ENCODE measurements at places on chromosomes 11 and 22. TPM values are rescaled to one million over a fixed set of nuclear protein-coding genes. Genes with fewer than 3 reads are reported as not detected.

GRCh38 chr11:69010964-69011623 is 2.0 kb downstream of the MRGPRF start:
- H3K27ac ChIP-seq = peak overlapping the region; percentile 27
- no peaks in the 10 kb centered on the region for H3K36me3 ChIP-seq
- DNase-seq = peak; percentile 85
- no peaks in the 10 kb centered on the region for H3K27me3 ChIP-seq
- peaks cover 70% of the 10 kb centered on the region for H3K4me1 ChIP-seq

GRCh38 chr22:22721681-22722354 is 77.4 kb downstream of the GGTLC2 start:
- no peaks in the 10 kb centered on the region for H3K36me3 ChIP-seq
- DNase-seq = no peak
- no peak overlapping the region for H3K27ac ChIP-seq
- no peaks in the 10 kb centered on the region for H3K4me1 ChIP-seq

DNA sequence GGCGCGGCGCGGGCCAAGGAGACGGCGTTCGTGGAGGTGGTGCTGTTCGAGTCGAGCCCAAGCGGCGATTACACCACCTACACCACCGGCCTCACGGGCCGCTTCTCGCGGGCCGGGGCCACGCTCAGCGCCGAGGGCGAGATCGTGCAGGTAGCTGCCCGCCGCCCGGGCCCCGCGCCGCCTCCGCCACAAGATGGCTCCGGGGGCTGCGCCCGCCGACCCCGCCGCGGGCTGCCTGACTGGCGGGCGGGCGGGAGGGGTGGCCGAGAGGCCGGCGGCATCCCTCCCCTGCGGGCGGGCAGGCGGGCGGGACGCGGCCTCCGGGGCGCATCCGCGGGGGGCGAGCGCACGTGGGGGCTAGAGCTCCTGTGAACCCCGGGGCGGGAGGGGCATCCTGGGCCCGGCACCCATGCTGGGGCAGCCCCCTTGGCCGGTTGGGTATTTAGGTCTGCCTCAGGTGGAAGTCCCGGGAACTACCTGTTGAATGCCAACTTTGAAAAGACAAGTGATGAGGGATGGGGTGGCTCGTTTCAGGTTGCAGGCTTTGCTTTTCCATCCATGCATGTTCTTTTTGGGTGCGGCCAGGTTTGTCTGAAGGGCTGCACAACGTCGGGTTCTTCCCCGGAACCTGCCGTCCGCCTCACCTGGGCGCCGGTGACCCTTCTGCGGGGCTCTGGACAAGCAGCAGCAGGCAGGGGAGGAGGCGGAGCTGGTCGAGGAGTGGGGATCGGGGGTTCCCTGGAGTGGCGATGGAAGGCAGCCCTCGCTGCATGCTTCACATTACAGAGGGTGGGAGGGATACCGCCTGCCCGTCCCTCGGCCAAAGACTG is 760 bp downstream of the ZNRF3 start:
- H3K27me3 ChIP-seq = peaks cover 3% of the 10 kb centered on the region
- no peak for DNase-seq
- H3K27ac ChIP-seq = no peak overlapping the region

GRCh38 chr11:111735262-111736116 is 30.7 kb downstream of the PPP2R1B start:
- peak; percentile 94 for DNase-seq
- peaks cover 9% of the 10 kb centered on the region for H3K36me3 ChIP-seq
- H3K4me1 ChIP-seq = peaks cover 74% of the 10 kb centered on the region
- H3K27ac ChIP-seq = peak overlapping the region; percentile 100
- no peaks in the 10 kb centered on the region for H3K27me3 ChIP-seq
- peak overlapping the region; percentile 69 for H3K4me3 ChIP-seq

DNA sequence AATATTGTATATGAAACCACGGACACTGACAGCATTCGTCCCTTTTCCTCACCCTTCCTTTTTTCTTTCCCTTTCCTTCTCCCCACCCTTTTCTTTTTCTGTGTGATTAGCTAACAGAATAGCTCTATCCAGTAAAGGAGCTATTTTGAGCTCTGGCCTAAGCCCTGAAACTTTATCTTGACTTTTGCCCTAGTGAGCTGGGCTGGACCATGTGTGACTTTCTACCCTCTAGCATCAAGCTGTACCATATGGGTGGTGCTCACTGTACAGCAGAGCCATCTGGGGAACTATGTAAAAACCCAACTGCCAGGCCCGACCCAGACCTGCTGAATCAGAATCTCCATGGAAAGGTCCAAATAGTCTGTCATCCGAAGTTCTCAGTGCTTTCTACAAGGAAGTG is 21.9 kb upstream of the PANX1 start:
- no peaks in the 10 kb centered on the region for H3K36me3 ChIP-seq
- no peak overlapping the region for H3K27ac ChIP-seq
- no peaks in the 10 kb centered on the region for H3K4me1 ChIP-seq
- no peak for DNase-seq
- H3K27me3 ChIP-seq = peaks cover 17% of the 10 kb centered on the region
- no peak overlapping the region for H3K4me3 ChIP-seq

GRCh38 chr22:36236388-36237319 is 2.7 kb downstream of the APOL2 start:
- H3K4me3 ChIP-seq = peak overlapping the region; percentile 92
- DNase-seq = no peak
- peaks cover 64% of the 10 kb centered on the region for H3K4me1 ChIP-seq

DNA sequence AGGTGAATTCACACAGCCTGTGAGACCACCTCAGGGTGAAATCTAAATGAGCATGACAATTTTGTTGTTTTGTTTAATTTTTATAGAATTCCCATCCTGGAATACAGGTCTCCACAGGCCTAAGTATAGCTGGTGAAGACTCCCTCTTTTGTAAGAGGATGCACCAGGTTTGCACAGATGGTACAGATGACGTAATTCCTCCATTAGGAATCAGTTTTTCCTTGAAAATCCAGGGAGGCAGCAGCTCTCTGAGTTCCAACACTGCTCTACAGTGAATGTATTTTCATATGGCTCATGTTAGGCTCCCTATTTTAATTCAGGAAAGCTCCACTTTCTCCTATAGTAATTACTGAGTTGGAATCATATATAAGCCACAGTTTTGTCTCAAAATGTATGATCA is 47.2 kb downstream of the USP28 start:
- no peaks in the 10 kb centered on the region for H3K4me1 ChIP-seq
- peaks cover 49% of the 10 kb centered on the region for H3K36me3 ChIP-seq
- DNase-seq = no peak
- H3K4me3 ChIP-seq = no peak overlapping the region
- H3K27ac ChIP-seq = no peak overlapping the region
- H3K27me3 ChIP-seq = no peaks in the 10 kb centered on the region

DNA sequence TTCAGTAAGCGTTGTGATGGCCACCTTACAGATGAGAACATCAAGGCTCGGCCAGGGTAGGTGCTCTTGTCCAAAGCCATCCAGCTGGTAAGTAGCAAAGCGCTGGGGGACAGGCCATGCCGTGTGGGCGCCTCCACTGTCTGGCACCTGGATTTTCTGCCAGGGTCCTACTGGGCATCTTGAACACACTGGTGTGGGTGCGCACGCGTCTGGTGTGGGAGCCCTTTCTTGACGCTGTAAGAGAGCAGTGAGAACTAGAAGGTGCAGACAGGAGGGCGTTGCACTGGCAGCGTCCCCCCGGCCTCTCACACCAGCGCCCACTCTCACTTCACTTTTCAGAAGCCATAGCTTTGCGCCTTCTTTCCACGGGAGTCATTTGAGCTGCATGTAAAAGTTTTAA is 296.6 kb downstream of the TBC1D22A start:
- peaks cover 15% of the 10 kb centered on the region for H3K36me3 ChIP-seq
- no peak overlapping the region for H3K4me3 ChIP-seq
- no peak for DNase-seq
- H3K27ac ChIP-seq = no peak overlapping the region
- H3K4me1 ChIP-seq = no peaks in the 10 kb centered on the region

DNA sequence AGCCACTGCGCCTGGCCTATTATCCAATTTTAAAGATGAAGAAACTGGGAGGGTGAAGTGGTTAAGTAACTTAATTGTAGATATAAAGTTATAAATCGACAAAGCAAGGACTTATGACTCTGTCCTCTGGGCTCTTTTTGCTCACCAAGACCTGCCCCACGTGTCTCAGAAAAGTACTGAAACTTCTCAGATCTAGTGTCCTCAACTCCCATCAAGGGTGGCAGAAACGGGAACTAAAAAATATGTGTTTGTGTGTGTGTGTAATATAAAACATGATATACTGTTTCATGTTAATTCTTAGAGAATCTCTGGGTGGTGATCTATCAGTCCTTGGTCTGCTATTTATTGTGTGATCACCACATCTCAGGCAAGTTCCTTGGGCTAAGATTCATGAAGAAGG is 104.9 kb downstream of the GAB2 start:
- DNase-seq = no peak
- H3K36me3 ChIP-seq = no peaks in the 10 kb centered on the region
- H3K4me1 ChIP-seq = peaks cover 9% of the 10 kb centered on the region
- no peak overlapping the region for H3K4me3 ChIP-seq
- H3K27me3 ChIP-seq = no peaks in the 10 kb centered on the region

DNA sequence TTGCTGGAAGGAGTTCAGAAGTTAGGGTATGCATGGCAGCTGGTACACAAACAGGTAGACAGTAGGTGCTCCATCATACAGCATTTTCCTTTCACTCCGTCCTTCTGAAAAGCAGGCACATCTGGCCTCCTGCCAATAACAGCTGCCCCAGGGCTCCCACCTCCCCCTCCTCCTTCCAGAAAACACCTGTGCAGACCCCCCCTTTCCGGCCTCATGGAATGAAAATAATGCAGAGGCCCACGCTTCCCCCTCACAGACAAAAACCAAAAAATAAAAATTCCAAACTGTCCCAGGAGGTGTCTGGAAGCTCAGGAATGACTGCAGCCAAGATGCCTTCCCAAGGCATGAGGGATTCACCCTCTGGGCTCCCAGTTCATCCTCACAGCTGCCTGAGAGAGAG is 185.5 kb downstream of the MN1 start:
- H3K27me3 ChIP-seq = no peaks in the 10 kb centered on the region
- H3K4me3 ChIP-seq = no peak overlapping the region
- peaks cover 26% of the 10 kb centered on the region for H3K4me1 ChIP-seq
- H3K36me3 ChIP-seq = no peaks in the 10 kb centered on the region
- DNase-seq = no peak
- no peak overlapping the region for H3K27ac ChIP-seq

- H3K4me1 ChIP-seq = no peaks in the 10 kb centered on the region
- H3K36me3 ChIP-seq = no peaks in the 10 kb centered on the region
- H3K4me3 ChIP-seq = no peak overlapping the region
- H3K27me3 ChIP-seq = no peaks in the 10 kb centered on the region
These were observed 727.1 kb downstream of the NELL1 start for GRCh38 chr11:21396342-21397008.

GRCh38 chr22:40196628-40197360 is 19.1 kb downstream of the TNRC6B start:
- no peak for DNase-seq
- no peak overlapping the region for H3K4me3 ChIP-seq
- peak overlapping the region; percentile 76 for H3K27ac ChIP-seq

DNA sequence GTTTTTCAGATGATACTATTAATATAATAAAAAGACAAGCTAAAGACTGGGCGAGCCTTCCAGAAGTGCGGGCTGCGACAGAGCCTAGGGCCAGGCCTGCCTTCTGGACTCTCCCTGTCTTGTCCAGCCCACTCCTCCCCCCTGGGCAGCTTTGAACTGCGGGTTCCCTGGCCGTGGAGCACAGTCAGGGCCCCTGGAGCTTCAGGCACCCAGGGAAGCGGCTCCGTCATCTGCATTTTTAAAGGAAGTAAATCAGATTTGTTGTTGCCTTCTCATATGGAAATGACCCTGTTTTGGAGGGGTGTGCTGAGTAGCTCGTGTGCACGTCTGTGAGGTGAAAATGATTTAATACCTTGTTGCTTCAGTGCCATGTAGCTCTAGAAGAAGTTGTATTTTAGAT is 265.3 kb downstream of the TBC1D22A start:
- H3K36me3 ChIP-seq = peaks cover 8% of the 10 kb centered on the region
- H3K4me3 ChIP-seq = no peak overlapping the region
- no peaks in the 10 kb centered on the region for H3K27me3 ChIP-seq
- no peak overlapping the region for H3K27ac ChIP-seq
- peaks cover 3% of the 10 kb centered on the region for H3K4me1 ChIP-seq

DNA sequence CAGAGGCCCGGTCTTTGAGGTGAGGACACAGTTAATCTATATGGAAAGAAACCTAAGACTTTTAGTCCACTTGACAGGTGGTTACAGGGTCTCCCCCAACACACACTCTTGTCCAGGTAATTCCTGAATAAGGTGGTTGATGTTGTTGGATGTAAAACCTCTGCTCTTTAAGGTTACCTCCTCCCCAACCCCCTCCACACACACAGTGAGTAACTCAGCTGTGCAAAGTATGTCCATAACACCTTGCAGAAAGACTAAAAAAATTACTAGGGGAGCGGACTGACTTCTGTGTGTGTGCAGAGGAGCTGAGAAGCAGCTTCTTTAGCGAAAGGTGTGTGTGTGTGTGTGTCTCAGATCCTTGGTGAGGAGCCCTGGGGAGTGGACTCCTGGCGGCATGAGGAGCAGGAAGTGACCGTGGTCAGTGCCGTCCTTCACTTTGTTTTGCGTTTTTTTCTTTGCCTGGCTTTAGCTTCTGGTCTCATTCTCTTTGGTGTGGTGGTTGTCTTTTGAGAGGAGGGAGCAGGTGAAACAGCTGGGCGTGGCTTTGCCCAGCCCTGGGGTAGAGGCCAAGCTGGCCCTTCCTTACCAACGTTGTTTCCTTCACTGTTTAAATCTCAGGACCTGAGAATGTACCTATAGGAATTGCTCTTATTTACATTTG is 1.7 kb downstream of the ZBED4 start:
- peak overlapping the region; percentile 93 for H3K4me3 ChIP-seq
- DNase-seq = no peak
- H3K36me3 ChIP-seq = no peaks in the 10 kb centered on the region

DNA sequence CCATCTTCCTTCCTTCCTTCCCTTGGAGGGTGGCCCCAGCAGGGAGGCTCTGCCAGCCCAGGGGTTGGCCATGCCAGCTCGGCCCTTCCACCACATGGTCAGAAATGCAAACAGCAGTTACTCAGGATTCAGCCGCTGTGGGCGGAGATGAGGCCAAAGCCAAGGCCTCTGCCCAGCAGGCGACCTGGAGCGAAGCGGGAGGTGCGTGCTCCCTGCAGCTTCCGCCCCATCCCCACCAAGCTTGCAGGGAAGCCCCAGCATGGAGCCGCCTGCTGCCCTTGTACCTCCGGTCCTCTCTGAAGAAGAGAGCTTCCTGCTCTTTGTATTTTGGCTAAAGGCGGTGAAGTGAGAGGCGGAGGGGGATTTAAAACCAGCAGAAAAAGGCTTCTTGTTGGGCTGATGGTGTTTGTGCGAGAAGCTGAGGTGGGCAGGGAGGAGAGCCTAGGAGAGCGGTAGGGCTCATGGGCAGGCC is 50.4 kb downstream of the ANO1 start:
- no peaks in the 10 kb centered on the region for H3K36me3 ChIP-seq
- no peak overlapping the region for H3K4me3 ChIP-seq
- H3K4me1 ChIP-seq = peaks cover 17% of the 10 kb centered on the region
- H3K27ac ChIP-seq = peak overlapping the region; percentile 50
- DNase-seq = no peak

The MUC2 gene
- total RNA-seq = not detected
